ENCODE measurements at places on chromosomes 12 and 14. TPM values are rescaled to one million over a fixed set of nuclear protein-coding genes. Genes with fewer than 3 reads are reported as not detected.

Gene MOK
- total RNA-seq = 19.3 TPM

Gene RGS6
- total RNA-seq = 3.3 TPM

GRCh38 chr14:50675597-50675996, 7.5 kb upstream of the SAV1 start:
- DNase-seq = no peak

DNA sequence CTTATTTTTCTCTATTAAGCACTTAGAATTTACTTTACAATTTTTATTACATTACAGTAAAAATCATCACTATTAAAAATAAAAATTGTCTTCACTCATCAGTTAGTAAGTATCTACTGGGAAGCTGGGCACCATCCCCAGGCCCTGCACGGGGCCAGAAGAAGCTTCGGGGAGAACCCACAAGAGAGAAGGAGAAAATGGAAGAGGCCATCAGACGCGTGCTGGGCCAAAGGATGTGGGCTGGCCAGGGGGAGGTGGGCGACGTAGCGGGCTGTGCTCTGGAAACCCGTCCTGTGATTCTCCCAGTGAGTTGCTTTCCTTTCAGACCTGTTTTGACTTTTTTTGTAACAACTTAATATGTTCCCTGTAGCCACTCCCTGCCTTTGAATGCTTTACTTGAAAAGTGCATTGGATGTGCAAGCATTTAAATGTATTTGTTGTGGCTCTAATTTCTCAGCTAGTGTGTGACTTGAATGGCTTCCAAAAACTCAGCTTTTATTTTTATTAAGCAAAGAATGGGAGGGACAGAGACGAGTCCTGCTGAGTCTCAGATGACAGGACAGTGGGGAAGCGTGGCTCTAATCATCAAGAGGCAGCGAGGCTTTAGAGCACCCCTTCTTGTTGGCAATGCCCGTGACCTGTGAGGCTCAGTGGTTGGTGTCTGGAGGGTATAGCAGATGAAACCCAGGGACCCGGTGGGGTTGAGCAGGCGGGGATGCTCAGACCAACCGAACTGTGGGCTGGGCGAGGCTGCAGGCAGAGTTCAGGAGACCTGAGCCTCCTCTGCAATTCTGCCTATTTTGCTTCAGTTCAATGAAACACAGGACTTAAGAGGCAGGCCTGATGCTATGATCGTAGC, 38.8 kb downstream of the SYNE3 start:
- DNase-seq = no peak

DNA sequence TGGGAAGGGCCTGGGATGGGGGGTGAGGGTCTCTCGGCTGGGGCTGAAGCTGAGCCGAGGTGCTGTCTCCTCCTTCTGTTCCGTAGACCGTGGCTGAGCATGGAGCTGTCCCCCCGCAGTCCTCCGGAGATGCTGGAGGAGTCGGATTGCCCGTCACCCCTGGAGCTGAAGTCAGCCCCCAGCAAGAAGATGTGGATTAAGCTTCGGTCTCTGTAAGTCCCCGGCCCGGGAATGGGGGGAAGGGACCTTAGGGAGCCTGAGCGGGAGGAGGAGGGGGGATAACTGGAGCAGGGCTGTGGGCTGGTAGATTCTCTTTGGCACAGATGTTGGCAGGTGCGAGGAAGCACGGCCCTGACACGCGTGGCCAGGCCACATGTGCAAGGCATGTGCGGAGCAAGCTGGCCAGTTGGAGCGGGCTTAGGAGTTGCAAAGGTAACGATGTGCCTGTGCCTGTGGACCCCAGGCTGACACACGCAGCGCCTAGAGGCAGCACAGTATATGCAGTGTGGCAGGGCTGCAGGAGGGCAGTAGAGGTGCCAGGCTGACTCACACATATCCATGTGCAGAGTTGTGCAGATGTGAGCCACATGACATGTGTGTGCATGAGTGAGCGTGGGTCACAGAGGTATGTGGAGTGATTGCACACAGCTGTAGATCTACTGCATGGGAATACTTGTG, 512 bp downstream of the PDE1B start:
- DNase-seq = no peak
